ENCODE measurements at places on chromosomes 5 and 9.

- no peak for DNase-seq
These were observed 1.3 kb downstream of the ADRB2 start for GRCh38 chr5:148827723-148828122.

- peak; percentile 93 for DNase-seq
These were observed 690.9 kb upstream of the CDH18 start for GRCh38 chr5:20678814-20679298.

DNA sequence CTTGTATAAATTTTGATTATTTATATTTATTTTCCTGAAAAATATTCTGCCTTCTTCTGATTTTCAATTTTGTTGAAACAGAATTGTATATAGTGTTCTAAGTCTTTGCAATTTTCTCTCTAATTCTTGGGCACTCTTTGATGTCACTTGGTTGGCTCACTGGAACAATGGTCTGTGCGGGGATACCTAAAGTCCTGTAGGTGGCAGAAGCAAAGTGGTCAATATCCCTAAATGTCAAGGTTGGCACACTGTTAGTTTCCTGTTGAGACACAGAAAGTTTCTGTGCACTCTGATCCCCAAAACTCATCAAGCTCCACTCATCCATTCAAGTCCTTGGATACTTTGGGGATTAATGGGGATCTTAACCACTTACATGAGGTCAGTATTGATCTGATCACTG lies 480.8 kb upstream of the CCNG1 start:
- DNase-seq = no peak

DNA sequence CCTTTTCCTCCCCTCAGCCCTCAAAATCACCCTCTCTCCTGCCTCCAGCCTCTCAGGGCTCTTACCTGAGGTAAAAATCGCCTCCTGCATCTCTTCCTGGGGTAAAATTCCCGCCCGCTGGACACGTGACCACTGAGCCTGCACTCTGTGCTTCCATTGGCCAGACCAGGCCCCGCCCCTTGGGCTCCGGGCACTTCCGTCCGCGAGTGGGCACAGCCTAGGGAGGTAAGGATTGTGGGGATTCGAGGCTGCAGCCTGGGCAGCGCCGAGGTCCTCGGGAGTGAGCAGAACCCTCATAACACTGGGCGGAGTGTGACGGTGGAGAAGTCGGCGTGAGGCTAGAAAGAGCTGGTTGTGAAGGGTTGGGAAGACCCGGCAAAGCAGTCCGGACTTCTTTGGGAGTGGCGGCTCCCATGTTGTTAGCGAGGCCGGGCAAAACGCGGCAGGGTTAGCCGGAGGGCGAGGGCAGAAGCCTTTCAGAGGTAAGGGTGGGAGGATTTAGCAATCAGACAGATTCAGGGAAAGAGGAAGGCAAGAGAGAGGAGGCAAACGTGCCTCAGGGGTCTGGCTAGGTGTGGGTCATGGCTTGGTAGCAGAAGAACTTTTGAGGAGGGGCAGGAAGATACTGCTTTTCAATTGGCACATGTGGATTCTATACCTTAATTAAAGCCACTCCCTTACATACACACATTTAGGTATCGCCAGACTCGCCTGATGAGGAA lies at the start of gene SHOC1:
Gene SHOC1 (minus strand): TSS at position 103 of the 722 bp plus-strand sequence. CDS start 3,519 bp downstream, outside the sequence.
- DNase-seq = no peak

DNA sequence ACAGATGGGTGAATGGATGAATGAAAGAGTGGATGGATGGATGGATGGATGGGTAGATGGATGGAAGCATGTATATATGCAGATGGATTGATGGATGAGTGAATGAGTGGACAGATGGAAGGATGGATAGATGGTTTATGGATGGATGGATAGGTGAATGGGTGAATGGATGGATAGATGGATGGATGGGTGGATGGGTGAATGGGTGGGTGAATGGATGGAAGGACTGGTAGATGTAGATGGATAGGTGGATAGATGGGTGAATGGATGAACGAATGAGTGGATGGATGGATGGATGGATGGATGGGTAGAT lies 85.1 kb downstream of the COL5A1 start:
- no peak for DNase-seq

GRCh38 chr5:95543017-95543705 lies 11.6 kb downstream of the SKIC3 start:
- no peak for DNase-seq

DNA sequence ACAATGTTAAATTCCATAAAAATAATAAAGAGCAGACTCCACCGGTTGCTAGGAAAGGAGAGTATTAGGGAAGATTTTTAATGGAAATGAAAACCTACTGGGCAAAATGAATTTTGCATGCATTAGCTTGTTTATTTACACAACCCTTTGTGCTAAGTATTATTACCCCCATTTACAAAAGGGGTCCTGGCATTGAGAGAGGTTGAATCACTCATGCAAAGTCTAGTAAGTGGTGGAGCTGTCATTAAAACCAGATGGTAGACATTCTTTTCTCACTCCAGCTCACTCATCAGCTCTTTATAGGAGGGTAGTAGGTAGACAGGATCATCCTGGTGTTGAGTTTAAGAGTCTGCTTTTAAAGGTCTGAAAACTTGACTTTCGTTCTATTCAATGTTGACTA lies 395.1 kb downstream of the PLK2 start:
- peak; percentile 52 for DNase-seq

DNA sequence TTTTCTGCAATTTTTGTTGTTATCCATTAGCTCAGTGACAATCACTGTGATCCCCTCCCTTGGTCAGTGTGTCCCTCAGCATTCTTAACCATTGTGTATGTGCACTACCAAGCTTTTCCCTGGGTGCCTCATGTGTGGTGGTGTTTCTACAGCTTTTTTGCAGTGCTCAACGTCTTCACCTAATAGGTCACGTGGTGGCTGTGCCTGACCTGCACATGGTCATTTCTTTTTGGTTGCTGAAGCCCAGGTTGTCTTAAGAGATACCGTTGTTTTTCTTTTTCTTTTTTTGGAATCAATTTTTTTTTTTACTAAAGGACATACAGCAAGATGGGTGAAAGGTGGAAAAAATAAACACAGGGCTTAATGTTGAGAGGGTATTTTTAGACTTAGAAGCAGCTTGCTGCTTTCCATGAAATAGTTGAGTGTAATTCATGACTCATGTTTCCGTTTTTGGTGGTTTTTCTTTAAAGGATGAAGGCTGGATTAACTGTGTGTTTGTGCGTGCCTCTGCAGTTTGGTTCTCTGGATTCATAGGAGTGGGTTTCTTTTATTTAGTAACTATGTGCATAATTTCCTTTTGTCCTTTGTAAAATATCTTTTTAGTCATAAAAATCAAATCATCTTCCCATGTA lies 22.2 kb downstream of the SH3GL2 start:
- DNase-seq = peak; percentile 25

GRCh38 chr5:77563475-77563874 lies 71.4 kb upstream of the WDR41 start:
- DNase-seq = no peak

- no peak for DNase-seq
These were observed 438.6 kb downstream of the BNC2 start for GRCh38 chr9:16431666-16432392.

DNA sequence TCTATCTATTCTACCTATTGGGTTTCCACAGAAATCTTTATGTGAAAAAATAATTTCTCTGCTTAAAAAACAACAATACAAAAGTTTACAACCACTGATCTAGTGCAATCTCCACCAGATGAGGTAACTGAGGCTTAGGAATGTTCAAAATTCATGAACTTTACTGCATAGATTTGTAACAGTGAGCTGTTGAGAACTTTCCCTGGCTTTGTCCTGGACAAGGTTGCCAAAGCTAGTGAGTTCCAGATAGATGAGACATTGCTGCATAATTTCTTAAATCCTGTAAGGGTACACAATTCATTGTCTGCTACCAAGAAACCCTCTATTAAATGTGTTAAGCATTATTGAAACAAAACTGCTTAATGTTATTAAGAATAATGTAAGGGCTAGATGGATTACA lies 102.7 kb downstream of the OSMR start:
- peak; percentile 57 for DNase-seq

DNA sequence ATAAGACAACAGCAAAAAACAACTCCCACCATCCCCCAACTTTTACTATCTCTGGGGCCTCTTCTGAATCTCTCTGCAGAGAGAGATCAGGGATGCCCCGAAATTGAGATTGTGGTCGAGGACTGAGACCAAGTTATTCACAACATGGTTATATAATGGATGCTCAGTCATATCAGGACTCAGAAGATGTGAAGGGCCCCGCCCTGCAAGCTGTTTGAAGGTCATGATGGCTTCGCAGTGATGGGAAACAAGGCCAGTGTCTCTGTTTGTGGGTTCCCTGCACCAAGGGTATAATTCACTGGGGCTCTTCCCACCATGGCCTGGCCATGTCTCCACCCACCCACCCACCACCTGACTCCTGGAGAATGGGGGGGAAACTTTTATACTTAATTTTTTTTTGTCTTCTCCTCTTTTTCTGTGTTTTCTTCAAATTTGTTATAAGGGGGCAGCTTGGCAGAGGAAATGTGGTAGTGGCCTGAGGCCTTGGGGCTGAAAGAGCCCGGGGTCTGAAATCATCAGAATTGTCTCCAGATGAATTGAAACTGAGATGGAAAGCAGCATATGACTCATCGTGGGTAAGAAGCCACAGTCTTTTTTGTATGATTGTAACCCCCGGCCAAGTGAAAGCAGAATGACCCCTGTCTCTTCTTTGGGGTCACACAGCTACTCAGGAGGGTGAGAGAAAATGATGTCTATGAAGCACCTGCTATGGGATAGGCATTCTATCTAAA lies 15.0 kb upstream of the TEX48 start:
- DNase-seq = peak; percentile 53

DNA sequence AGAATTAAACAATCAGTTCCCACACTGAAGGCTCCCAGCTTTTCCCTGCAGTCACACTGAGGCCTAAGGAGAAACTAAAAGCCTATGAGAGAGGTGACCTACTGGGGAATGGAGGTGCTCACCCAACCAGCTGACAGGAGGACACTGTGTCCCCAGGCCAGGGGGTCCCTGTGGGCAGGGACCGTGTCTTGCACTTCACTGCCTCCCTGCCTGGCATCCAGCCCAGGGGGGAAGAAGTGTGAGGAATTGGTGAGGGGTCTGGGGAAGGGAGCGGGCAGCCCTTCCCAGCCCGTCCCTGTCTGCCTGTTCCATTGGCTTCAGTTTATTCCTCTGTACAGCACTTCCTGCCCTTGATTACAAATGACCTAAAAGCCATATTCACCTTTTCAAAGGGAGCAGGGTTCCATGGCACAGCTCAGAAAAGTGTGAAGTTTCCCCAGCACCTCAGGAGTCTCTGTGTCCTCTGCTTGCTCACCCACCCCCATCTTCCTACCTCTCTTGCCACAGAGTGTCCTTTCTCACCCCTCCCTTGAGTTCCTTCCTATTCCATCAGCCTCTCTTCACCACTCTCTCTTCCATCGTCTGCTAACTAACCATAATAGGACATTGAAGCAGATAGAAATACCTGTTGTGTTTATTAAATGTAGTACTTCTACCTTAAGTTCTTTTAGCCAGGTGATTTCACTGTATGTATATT lies 12.9 kb downstream of the OTULINL start:
- DNase-seq = no peak

GRCh38 chr5:136420168-136420898 lies 55.0 kb upstream of the TRPC7 start:
- DNase-seq = no peak
